ENCODE measurements at places on chromosomes 1 and 21.

DNA sequence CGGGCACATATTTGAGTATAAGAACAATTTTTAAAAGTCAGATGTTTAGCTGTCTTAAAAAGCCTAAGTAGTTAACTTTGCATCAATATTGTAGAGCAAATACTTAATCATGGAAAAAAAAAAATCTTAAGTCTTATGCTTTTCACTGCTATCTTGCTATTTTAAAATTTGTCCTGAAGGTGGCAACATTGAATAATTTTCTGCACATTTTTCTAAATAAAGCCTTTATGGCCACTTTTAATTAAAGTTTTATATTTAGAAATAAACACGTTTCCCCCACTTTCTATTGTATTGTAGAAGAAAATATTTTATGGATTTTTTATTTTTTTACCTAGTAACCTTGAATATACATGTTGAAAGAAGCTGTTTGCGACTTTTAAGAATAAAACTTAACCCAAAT lies 198.8 kb downstream of the AMY1C start:
- no peak for DNase-seq

DNA sequence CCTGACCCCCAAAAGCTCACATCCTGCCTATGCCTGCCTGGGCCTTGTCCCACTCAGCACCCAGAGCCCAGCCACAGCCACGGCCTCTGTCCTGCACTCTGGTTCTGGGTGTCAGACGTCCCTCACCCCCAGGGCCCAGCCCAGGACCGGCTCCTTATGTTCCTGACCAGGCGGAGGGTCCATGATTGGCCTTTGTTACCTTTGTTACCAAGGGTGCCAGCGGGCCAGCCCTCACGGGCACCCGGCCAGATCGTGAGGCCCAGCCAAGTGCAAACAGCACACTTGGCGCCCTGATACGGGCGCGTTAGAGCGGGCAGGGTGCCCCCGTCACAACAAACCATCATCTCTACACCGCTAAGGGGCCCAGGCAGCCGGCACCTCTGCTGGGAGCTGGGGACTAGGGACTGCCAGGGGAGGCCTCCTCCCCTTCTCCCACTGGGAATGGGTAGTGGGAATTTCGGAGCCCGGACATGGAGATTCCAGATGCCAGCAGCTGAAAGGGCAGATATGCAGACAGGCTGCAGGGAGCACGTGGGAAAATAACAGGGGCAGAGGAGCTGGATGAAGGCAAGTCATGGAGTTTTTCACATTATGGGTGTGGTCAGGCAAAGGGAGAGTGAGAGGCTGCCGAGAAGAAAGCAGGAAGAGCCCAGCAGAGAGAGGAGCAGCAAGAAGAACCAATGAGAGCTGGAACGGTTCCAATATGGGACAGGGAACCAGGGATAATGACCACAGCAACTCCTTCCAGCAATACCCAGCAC lies 22.1 kb downstream of the HSPG2 start:
- DNase-seq = no peak

DNA sequence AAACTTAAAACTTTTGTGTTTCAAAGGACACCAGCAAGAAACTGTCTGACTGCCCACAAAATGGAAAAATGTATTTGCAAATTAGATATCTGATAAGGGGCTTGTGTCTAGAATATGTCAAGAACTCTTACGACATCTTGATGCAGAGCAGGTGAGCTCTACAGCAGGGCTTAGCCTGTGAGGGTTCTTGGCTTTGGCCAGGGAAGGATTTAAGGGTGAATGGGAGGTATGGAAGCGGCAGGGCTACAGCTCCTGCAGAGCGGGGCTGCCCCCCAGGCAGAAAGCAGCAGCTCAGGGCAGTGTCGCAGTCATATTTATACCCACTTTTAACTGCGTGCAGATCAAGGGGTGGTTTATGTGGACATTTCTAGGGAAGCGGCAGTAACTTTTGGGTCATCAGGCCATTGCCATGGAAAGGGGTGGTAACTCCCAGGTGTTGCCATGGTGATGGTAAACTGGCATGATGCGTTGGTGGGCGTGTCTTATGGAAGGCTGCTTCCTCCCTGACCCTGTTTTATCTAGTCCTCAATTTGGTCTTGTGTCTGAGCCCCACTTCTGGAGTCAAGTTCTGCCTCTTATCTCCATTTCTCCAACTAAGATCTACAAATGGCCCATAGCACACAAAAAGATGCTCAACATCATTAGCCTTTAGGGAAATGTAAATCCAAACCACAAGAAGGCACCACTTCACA lies 23.2 kb downstream of the MORN1 start:
- DNase-seq = no peak

DNA sequence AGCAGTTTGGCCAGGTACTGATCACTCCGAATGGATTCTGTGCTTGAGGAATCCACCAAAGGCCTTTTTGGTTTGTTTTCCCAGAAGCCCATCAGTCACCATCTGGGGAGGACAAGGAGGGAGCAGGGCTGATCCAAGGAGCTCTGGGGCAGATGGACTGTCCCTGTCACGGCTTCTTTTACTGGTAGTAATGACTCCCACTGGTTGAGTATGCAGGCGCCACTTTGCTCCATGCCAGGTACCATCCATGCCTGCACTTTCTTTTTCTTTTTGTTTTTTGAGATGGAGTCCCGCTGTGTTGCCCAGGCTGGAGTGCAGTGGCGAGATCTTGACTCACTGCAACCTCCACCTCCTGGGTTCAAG lies 101.7 kb downstream of the UBIAD1 start:
- no peak for DNase-seq

DNA sequence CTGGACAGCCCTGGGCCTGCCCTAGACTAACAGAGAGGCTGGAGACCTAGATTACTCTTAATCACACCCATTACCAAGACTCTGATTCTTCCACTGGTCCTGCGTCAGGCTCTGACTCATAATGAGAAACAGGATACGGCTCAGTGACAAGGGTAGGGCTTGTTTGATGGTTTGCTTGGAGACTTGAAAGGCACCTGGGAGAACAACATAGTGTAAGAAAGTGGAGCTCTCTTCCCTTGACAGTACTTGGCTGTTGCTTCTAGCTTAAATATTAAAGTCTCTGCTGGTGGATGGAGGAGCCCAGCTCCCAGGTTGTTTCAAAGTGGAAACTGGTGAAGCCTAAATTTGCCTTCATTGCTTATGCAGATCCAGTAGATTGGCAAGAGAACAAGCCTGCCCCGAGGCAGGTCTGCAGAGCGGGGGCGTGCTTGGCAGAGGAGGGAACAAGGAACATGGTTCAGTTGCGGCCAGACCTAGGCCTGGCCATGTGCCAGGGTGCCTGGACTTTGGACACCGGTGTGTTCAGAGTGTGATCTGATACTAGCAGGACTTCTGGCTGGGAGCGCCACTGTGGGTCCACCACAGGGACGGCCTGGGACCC lies 480.6 kb downstream of the CAMTA1 start:
- DNase-seq = no peak

GRCh38 chr1:228305721-228306152 lies 97.9 kb downstream of the OBSCN start:
- DNase-seq = no peak

DNA sequence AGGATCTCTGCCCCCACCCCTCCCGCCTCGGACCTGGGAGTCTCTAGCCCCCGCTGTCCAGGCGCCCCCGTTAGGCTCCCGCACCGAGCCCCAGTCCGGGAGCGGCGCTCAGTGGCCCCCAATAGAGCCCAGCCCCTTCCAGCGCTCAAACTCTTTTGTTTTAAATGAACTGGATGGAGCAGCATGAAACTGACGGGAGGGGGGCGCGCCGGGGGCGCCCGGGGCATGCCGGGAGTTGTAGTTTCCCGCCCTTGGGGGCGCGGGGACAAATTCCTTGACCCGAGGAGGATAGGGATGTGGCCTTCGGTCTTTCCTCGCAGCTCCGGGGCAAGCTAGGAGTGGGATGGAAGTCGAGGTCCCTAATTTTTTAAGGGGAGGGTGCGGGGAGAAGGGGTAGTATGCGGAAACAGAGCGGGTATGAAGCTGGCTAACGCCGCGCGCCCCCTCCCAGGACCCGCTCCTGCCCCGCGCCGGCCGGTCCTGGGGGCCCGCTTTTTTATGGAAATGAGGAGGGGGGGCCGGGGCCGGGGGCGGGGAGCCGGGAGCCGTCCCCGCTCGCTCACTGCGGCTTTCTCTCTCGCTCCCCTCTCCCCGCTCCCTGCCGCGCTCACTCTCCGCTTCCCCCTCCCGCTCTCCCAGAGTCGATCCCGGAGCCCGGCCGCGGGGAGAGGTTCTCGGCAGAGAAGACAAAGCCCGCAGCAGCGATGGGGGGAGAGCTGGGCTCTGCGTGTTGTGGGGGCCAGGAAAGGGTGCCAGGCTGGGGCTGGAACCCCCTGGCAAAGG lies at the start of gene MEX3A:
Gene MEX3A, minus strand, starts transcription at position 157 of the 783 bp plus-strand sequence. CDS start 467 bp downstream, outside the sequence.
- peak; percentile 74 for DNase-seq

- DNase-seq = peak; percentile 1
Observed at GRCh38 chr1:914891-915280, 8.8 kb upstream of the SAMD11 start.

Data from stimulated activated naive CD8-positive, alpha-beta T cell treated with anti-CD3 and anti-CD28 coated beads, Interleukin-15, Interleukin-2, amounts not matched to agents 100 U/mL and 50 U/mL, for 24 hours (primary cell).